Left lung (tissue), 14 donors: ENCODE measurements at places on chromosomes 5 and 9. TPM values are rescaled to one million over a fixed set of nuclear protein-coding genes. Genes with fewer than 3 reads are reported as not detected.

DNA sequence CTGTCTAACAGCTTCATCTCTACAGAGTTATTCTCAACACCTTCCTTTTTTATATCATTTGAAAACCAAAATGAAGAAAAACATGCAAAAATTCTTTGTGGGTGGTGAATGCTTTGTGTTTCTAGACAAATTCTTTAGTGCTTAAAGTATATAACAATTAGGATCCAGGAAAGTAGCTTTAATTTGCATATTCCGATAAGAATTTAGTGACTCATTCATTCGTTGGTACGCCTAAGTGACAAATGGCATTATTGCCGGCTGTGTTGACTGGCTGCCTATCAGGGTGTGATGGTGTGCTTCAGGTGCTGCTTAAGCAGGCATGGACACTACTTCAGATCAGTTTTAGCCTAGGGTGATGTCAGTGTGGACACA, 35.2 kb downstream of the LMNB1 start:
- no peak for DNase-seq

DNA sequence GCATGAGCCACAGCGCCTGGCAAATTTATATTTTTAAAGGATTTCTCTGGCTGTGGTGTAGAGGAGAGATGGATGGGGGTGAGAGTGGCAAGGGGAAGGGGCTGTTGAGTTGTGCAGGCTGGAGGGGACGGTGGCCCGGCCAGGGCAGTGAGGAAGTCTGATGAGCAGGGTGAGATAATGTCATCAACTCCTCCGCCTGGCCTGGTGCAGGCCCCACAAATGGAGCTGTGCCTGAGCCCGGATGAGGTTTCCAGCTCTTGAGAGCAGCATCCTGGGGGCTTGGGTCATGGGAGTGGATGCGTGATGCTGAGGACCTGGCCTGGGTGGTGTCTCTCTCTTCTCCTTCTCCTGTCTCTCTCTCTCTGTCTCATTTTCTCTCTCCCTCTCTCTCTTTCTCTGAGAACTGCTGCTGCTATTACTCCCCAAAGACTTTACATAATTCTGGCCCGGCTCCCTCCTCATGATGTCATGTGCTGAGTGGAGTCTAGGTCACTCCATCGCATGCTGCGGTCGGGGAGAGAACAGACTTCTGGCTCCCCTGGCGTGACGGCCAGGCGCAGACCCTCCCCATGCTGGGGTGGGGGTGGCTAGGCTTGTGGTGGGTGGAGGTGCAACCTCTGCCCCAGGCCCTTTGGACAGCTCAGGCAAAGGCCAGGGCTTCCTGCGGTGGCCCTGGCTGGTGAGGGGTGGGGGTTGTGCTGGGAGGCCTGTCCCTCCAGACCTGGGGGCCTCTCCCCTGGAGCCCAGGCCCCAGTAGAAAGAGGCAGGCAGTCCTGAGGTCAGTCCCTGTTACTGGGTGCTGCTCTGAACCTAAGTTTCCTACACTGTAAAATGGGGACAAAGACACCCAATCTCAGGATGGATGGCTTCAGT, 26.4 kb downstream of the FGF18 start:
- DNase-seq = no peak

DNA sequence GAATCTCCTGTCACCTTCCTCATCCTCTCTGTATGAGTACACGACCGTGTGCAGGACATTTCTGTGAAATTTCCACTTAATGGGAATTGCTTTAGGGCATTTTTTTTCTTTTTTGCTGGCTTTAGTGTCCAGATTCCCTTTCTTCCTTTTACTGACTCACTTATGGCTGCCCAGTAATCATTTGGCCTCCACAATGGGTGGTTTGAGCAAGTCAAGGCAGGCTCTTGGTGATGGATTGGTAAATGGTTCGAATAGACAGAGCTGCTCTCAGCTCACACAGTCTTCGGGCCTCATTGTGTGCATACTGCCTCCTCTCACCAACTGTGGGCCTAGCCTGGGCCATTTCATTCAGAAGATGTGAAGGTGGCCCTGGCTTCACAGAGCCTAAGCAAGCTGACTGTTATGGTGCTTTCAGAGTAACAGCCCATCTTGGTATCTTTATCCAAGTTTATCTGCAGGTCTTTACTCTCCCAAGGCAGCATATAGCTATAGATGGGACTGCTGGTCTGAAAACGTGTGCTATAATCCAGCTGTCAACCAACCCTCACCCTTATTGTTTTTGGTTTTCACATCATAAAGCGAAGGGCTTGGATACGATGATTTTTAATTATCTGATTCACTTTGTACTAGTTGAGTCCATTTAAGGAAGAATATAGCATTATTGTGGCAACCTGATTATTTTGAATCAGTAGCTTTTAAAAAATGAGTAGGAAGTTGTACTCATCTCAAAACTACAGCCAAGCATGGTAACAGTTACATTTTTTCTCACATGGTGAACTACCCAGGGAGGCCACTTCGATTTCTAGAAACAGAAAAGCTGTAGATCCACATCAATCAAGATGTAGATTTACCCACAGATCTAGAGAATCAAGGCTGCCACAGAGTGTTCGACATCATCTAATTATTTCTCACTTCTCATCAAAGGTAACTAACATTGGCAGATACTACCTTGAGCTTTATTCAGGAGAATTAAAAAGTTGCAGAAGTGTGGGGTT, 50.4 kb upstream of the CKMT2 start:
- DNase-seq = no peak

DNA sequence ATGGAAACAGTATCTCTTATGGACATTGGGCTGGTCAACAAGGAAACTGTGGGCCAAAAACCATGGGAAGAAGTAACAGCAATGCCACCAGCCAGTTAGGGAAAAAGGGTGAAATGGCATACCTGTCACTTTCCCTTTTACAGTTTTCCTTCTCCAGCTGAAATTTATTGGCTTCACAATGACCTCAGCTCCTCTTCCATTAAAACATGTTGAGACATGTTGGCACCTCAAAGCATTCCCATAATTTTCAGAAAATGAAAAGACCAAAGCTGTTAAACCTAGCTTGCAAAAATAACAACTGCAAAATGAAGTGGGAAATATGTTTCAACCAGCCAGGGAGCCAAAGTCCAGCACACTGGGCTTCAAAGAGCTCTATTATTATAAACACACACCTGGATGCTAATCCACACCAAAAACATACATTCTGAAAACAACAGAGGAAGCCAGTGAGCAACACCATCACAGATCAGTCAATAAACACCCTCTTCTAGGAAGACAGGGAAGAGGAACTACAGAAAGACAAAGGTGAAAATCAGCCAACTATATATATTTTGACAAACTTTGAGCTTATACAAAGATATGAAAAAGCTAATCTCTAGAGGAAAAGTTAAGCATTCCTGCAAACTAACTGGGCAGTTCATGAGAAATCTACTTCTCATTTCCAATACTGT, 78.4 kb upstream of the PTGER4 start:
- DNase-seq = no peak

DNA sequence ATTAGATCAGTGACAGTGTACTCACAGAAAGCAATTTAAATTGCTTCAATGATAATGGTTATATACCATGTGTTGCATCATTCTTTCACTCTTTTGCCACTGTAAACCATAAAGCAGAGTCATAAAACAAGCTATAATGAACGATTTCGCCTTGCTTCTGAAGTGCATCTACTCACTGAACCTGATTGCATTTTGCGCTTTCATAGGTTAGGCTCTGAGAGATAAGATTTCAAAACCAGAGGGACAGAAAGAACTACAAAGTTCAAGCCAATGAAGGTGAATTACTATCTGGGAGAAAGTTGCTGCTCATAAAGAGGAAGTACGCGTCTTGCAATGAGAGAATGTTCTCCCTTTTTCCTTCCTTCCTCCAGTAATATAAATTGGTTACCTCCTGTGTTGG, 412.7 kb downstream of the CETN3 start:
- DNase-seq = no peak

DNA sequence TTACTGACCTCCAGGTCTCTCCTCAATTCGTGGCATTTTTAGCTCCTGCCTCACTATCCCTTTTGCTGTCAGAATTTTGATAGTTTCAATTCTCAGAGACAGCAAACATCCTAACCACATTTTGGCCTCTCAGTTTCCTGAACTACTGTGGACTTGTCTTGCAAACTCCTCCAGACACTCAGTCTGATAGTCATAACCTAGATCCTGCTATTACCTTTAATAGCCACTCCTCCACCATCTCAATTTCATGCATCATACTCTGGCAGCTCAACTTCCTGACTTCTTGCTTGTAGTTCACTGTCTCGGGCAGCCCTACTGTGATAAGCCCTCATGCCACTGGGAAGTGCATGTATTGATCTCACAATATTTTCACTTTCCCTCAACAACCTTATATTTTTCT, 481.8 kb upstream of the CDH18 start:
- DNase-seq = no peak

DNA sequence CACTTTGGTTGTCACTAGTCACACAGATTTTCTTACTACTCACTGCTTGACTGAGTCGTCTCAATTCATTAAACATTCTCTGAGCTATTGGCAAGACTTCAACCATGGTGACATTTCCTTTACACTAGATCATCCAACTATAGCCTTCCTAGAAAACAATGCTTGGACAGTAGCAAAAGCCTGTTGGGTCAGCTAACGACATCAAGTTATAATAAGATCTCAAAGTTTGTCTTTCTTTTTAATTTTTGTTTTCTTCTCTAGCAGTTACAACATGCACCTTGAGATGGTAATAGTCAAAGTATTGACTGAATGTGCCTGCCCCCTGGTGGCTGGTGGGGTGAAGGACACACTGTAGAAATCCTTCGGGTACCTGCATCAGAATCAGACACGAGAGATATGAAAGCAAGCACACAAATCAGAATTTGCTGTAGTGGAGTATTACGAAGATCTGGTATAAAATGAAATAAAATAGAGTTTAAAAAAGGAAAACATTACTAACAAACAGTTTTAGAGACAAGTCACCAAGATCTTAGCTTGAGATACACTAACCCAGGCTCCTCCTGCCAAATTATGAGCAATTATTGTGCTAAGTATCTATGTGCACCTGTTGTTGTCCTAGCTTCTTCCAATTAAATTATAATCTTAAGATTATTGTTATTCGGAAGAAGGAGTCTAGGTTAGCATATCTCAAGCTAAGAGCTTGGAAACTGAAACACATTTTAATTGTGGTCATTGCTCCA, 81.2 kb downstream of the ARL15 start:
- peak; percentile 82 for DNase-seq

GRCh38 chr5:159620853-159621540, 290.7 kb upstream of the IL12B start:
- no peak for DNase-seq

DNA sequence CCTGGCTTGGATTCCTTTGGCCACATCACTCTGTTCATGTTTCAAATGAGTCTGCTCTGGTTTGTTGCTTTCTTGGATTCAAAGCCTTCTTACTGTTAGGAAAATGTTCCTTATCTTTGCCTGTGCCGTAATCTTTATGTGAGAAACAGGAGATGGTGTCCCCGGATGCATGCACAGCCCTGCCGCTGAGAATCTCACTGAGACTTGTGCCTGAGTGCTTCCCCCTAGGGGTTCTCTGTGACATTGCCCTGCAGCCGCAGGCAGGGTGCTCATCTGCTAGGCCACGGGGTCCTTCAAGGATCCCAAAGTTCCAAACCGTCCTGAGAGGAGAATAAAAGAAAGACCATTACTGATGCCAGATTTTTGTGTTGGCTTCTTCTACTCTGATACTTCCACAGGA, 81.4 kb upstream of the ANKRD55 start:
- peak; percentile 77 for DNase-seq

DNA sequence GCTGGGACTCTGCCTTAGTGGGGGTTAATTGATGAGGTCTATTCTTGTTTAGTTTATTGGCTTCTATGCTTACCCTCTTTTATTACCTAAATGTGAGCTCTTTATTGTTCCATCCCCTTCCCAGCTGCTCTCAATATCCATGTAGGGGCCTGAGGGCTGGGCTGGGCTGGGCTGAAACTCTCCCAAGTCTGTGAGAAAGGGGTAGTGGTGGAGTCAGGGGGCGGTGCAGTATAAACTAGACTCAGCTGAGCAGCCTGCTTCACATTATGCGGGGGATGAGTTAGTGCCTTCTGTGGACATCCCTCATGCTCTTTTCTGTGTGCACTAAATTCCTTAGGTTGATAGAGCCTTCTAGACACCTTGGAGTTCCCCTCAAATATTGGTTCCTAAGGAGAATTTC, 451.8 kb upstream of the PTGER4 start:
- no peak for DNase-seq

- DNase-seq = no peak
Measured at GRCh38 chr9:129558551-129559505, 62.1 kb downstream of the C9orf50 start.

- no peak for DNase-seq
Measured at GRCh38 chr5:103923616-103924168, 361.1 kb upstream of the NUDT12 start.

DNA sequence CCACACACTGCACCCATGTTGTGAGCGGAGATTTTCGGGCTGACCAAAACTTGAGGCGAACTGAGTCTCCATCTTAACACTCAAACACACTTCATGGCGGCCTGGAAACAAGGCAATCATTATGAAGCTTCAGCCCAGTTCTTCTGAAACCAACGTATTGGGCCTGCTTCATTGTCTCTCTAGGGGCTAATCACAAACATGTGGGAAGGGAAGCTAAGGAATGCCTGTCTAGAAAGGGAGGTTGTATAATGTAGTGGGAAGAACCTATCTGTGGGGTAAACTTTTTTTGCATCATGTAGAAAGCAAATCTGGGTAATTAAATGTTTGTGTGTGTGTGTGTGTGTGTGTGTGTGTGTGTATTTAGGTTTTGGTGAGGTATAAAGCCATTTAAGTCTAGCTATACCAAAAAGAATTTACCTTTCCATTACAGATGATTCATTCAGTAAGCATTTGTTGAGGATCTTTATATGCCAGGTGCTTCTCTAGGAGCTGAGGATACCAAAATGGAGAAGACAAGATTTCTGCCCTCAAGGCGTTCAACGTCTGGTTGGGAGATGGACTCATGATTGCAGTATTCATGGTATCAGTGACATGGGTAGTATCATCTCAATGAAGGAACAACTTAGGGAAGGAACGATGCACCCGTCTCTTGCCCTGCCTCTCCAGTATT, 29.4 kb downstream of the SLC1A3 start:
- DNase-seq = no peak

GRCh38 chr9:86975036-86975435, 27.7 kb upstream of the GAS1 start:
- DNase-seq = no peak

DNA sequence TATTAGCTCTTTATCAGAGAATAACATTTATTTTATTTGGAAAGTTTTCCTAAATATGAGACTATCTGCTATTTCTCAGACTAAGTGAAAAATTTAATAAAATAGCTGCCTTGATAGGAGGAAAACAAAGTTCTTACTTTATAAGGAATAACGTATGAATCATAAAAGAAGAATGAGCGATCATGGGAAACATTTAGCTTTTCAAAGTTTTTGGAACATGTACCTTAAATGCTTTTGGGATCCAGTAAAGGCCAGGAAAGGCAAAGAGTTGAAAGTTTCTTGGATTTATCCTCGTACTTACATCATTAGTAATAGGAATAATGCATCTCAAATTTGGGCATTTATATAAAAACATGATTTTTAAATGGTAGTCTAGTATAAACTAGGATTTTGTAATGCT, 19.4 kb downstream of the OGN start:
- DNase-seq = no peak

NIM1K gene
- 0.84 TPM for polyA plus RNA-seq

HAVCR2 gene
- polyA plus RNA-seq = 1.6 TPM

IFNE gene
- 0.19 TPM for polyA plus RNA-seq

CD72 gene
- 3.9 TPM for polyA plus RNA-seq

PRPF4 gene
- polyA plus RNA-seq = 34.0 TPM

SLC6A3 gene
- polyA plus RNA-seq = 2.6 TPM
